ENCODE measurements at places on chromosomes 4 and X.
A peak's percentile ranks its signal among the peaks of the same experiment; 100 is the strongest.

DNA sequence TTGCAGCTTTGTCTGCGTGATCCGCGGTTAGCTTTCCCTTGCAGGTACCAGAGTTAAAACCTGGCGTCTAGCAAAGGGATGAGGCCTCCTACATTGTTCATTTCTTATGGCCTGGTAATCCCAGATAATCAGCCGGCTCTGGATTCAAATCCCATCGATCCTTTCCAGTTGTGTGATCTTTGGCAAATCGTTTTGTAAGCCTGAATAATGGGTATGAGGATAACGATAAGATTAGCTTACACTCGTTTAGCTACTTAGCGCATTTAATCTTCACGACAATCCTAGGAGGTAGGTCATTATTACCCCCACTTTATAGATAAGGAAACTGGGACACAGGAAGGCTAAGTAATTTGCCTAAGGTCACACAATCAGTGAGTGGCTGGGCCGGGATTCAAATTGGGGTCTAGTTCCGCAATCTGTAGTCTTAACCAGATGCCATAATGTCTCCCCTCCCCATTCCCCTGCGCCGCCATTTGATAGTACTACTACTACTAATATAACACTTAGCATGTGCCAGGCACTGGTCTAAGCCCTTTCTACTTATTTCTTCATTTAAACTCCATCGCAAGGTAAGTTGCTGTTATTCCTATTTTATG lies 1.7 kb upstream of the UBA1 start:
- DNase-seq: no peak

GRCh38 chrX:103441878-103442535 lies 65.7 kb downstream of the BEX3 start:
- DNase-seq: no peak

DNA sequence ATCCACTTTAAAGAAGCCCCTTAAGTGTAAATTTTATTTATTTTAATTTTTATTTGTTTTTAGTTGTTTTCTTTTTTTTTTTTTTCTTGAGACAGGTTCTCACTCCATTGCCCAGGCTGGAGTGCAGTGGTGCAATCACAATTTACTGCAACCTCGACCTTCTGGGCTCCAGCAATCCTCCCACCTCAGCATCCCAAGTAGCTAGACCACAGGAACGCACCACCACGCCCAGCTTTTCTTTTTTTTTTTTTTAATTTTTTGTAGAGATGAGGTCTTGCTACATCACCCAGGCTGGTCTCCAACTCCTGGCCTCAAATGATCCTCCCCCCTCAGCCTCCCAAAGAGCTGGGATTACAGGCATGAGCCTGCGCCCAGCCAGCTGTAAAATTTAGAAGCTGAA lies 6.0 kb downstream of the SAT1 start:
- no peak for DNase-seq

DNA sequence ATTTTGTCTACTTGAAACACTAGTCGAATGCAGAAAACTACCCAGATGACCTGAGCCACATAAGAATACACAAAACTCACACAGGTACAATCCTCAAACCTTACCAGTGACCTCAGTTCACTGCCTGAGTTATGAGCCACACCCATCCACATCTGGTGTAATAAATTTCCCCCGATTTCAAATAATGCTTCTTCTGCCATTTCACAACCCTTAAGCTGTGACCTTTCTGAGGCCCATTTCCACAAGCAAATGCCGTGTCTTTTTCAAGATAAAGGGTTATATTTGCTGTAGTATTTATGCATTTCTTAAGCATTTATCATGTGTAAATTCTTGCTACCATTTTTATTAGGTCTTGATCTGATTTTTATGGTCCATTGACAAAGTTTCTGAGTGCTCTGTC lies 1.8 kb upstream of the ARHGEF38 start:
- DNase-seq: no peak

DNA sequence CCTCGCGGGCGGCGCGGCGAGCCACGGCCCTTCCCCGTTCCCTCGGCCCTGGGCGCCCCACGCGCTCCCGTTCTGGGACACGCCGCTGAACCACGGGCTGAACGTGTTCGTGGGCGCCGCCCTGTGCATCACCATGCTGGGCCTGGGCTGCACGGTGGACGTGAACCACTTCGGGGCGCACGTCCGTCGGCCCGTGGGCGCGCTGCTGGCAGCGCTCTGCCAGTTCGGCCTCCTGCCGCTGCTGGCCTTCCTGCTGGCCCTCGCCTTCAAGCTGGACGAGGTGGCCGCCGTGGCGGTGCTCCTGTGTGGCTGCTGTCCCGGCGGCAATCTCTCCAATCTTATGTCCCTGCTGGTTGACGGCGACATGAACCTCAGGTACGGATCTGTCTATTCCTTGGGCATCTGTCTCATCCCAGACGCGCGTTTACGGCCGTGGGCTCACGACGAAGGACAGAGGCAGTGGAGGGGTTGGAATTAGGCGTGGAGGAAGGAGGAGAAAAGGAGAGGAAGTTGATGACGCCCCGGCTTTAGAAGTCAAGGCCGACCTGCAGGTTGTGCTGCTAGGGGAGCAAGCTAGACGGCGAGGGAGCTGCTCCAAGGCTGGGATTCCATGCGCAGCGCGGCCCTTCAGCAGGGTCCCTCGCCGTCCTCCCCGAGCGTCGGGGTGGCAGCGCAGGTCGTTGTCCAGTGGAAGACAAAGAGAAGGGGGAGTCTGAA lies 792 bp downstream of the SLC10A4 start:
- peak; percentile 14 for DNase-seq
